Vein endothelial cell (primary cell): ENCODE measurements at places on chromosomes 6 and 20. TPM values are rescaled to one million over a fixed set of nuclear protein-coding genes. Genes with fewer than 3 reads are reported as not detected.

RIOK1 gene
- total RNA-seq: 11.1 and 16.9 TPM in 2 replicates

NNAT gene
- 1.3 and 5.2 TPM in 2 replicates for total RNA-seq

MUC21 gene
- not detected in 2 replicates for total RNA-seq

MICA gene
- total RNA-seq: 29.7 and 47.9 TPM in 2 replicates

TXLNB gene
- 0.33 and 0.38 TPM in 2 replicates for total RNA-seq

NRSN1 gene
- total RNA-seq: not detected in 2 replicates

SEMG1 gene
- not detected in 2 replicates for total RNA-seq

SLC2A10 gene
- total RNA-seq: 7.5 and 8.8 TPM in 2 replicates

RCAN2 gene
- total RNA-seq: 0.33 and 1.5 TPM in 2 replicates

KCNS1 gene
- total RNA-seq: 0.19 and 0.33 TPM in 2 replicates

LKAAEAR1 gene
- 0.33 TPM in 1 of 2 replicates, not detected in the other for total RNA-seq
